ENCODE measurements at places on chromosomes 16 and 17.

DNA sequence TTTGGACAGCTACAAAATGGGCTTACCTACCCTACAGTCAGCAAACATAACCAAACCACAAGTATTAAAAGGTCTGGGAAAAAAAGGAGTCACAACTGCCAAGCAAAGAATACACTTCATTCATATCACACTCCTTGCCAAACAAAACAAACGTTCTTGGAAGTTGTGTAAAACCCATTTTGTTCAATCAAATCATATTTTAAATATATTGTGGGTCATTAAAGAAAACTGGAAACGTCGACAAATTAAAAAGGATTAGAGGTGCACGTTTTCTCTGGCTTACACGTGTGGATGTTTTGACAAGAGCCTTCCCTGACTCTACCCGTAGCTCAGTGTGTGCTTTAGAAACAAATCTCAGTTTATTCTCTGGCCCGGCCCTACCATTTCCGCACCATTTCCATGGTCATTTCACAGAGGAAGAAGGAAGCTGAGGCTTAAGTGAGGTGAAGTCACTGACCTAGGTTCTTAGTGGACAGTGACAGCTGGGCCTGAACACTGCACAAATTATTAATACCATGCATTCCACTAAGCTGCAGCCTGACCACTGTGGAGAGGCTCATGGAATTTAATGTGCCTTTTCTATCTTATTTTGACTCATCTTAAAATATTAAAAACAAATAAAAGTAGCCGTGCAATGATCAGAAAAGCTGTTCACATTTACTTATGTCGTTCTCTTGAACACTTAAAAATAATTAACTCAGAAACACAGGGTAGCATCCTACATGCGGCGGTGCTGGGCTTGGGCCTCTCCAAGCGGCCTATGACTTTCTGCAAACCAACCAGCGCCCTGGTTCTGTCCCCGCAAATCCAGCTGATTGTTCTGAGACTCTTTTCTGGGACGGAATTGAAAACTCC lies 968 bp downstream of the CEP112 start:
- no peak for DNase-seq

DNA sequence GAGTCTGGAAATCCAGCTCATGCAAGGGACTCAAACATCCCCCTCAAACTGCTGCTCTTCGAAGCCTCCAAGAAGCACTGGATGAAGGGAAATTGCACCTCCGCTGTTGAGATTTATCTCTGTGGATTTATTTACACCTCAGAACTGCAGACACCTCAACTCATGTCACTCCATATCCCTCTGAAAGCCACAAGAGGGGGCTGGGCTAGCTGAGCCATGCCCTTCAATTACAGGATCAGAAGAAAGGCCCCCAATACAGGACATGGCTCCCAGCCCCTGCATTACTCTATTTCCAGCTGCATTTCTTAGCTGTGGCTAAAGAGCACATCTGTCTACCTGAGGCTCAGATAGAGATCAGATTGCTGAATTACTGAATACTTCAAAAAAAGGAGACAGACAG lies 103.1 kb upstream of the DYNLRB2 start:
- DNase-seq = no peak

DNA sequence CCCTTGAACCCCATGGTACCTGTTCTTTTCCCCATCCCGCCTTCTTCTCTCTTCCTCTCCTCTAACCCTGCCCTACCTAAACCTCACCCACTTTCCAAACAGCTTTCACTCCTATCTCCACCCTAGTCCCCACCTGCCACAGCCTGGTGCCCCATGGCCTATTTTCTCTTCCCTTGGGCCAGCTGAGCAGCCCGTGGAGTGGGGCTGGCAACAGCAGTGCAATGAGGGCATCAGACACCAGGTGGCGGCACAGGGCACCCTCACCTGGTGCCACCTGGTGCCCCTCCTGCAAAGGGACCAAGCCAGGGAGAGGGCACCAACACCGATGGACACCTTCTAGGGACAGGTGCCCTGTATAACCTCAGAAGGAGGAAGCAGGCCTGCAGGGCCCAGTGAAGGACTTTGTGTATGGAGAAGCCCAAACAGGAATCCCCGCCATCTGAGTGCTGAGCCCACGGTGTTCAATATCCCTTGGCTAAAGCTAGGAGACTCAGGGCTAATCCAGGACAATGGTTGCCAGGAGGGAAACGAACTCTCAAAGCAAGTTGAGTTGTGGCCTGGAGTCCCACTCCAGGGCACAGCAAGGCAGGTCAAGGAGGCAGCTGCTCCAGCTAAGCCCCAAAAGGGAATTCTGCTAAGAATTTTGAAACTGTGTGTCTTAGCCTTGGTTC lies 4.0 kb upstream of the ABCC3 start:
- DNase-seq = no peak

- no peak for DNase-seq
Measured at GRCh38 chr17:66462010-66462409, 159.6 kb downstream of the PRKCA start.

DNA sequence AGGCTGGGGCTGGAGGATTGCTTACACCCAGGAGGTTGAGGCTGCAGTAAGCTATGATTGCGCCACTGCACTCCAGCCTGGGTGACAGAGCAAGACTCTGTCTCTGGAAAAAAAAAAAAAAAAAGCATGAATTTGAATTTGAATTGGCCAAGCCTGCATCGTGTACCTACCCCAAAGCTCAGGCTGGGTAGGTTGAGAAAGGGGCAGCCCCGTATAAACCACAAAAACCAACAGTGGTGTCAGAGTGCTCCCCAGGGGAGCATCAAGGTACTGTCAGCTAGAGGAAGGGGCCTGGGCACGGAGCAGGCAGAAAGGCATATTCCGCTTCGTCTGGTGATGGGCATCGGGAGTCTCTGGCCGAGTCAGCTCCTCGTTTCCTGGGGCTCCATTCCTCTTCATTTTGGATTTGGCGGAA lies 40.9 kb downstream of the RAP1GAP2 start:
- DNase-seq = no peak

DNA sequence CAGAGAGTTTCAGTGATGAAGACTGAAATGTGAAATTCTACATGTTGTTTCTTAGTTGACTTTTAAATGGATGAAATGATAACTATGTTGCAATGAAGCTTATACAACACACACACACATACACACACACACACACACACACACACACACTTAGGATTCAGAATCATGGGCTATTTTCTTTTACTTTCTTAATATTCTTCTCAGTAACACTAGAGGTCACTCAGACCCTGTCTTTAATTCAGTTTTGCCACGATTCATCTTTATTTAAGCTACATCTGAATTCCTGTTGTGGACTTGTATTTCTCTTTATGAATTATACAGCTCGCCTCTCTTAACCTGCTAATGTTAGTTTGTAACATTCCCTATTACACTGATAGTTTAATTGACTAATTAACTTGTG lies 109.6 kb upstream of the GOT2 start:
- peak; percentile 1 for DNase-seq

DNA sequence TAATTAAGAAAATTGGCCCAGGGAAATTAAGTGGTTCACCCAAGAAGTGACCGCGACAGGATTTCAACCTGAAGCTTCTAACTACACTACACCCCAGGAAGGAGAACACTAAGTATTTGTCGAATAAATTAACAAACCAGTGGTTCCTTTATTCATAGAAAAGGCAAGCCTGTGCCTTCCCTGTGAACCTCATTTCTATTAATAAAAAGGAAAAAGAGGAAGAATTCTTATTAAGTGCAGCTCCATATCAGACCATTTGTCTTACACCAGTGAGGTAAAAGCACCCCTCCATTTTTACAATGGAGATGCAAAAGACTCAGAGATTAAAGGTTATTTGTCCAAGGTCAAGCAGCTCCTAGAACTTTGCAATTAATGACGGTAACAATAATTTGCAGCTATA lies 1.7 kb downstream of the COPS3 start:
- DNase-seq = no peak

GRCh38 chr16:11201498-11202259 lies 54.3 kb downstream of the SOCS1 start:
- DNase-seq = no peak

DNA sequence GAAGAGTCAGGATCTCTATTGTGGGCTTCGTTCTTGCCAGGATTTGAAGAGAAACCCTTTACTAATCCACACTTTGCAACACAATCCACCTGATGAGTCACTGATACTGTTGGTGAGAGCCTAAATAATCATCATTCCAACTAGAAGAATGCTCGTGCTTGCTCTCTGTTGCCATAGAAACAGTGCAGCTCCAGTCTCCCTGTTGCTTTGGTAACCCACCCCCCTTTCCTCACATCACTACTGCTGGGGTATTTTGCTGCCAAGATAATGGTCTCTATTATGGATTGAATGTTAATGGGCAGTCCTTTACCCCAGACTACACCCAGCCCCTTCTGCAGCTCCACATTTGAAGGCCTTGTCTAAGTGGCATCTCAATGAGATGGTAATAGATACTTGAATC lies 190.4 kb downstream of the ABCC12 start:
- no peak for DNase-seq

- DNase-seq = no peak
Measured at GRCh38 chr16:12876778-12877177, 24.6 kb upstream of the SHISA9 start.

DNA sequence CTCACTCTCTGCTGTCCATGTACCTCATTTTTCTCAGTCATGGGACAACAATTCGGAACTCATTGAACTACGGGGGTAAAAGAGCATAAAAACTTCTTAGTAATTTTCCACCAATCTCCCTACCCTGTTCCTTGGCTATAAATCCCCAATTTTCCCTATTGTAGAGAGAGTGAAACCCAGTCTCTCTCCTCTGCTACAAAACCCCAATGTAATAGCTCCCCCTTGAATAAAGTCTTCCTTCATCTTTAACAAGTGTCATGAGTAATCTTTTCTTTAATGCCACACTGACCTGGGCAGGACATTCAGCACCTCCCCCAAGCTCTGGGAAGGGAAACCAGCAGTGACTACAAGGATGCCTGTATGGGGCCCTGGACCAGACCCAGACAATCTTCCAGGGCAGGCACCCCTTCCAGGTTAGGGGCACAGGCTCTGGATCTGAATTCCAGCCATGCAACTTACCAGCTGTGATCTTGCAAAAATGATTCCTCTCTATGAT lies 10.2 kb upstream of the EIF1 start:
- DNase-seq = no peak

All from NCI-H446 (cell line).